ENCODE measurements at places on chromosomes 2 and 18.

GRCh38 chr2:205177546-205177945 is 504.8 kb upstream of the NRP2 start:
- DNase-seq, result no peak

GRCh38 chr2:117492209-117492851 is 322.2 kb upstream of the DDX18 start:
- DNase-seq, result no peak

DNA sequence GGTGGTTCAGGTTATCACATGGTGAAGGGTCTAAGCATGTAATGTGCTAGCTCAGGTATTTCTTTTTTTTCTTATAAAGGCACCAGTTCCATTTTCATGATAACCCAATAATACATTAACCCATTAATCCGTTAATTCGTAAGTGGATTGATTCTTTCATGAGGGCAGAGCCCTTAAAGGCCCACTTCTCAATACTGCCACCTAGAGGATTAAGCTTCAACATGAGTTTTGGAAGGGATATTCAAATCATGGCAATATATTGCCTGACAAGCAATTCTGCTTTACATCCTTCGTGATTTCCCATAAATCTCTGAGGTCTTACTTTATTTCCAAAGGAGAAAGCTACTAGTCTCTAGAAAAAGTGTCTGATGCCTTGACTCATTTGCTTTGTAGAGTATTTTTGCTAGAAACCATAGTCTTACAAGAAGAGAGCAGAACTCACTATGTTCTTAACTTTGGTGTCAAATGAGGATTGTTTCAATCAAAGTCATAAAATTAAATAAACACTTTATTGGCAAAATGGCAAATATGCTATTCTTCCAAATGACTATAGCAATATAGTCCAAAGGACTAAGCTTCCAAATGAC is 271.3 kb downstream of the KCNS3 start:
- DNase-seq, result no peak

DNA sequence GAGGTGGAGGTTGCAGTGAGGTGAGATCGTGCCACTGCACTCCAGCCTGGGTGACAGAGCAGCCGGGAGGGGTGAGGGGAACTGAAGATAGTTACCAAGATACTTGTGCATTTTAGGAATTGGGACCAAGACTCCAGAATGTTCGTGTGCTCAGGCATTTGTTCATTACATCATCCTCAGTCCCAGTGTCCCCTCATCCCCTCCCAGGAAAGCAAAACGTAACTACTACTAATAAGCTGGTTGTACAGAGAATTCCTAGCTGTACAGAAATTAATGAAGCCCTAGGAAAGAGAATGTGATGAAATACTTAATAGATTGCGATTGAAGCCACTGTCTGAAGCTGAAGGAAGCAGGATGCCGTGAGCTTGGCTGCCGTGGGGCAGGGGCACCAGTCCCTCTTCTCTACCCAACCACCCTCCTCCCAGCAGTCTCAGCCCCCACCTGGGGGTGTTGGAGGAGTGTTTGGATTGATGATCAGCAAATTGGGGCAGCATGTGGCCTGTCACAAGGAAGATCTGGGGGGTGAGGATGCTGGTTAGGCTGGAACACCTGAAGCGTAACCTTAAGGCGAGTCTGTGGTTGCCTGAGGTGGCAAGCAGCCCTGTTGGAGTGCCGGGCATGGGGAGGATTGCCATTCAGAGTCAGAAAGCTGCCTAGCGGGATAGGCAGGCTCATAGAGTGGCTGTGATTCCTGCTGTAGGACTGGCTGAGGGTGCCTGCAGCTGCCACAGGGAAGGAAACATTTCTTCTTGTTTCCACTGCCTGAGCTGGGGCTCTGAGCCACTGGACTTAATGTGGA is 140.9 kb downstream of the SH3RF3 start:
- DNase-seq, result no peak

DNA sequence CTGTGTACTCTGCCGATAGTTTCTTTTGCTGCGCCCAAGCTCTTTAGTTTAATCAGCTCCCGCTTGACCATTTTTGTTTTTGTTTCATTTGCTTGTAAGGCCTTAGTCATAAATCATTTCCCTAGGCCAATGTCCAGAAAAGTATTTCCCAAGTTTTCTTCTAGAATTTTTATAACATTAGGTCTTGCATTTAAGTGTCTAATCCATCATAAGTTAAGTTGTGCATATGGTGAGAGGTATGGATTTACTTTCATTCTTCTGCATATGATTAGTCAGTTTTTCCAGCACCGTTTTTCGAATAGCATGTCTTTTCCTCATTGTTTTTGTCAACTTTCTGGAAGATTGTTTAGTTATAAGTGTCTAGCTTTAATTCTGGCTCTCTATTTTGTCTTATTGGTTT is 484.8 kb upstream of the CNTNAP5 start:
- DNase-seq, result no peak

- no peak for DNase-seq
These were observed 16.0 kb downstream of the INSIG2 start for GRCh38 chr2:118103951-118104940.

GRCh38 chr2:210262036-210262435 is 36.8 kb upstream of the ACADL start:
- no peak for DNase-seq

- no peak for DNase-seq
These were observed 86.2 kb downstream of the MIB1 start for GRCh38 chr18:21826641-21827302.

- DNase-seq, result no peak
These were observed 6.9 kb downstream of the CDH20 start for GRCh38 chr18:61340148-61340547.

DNA sequence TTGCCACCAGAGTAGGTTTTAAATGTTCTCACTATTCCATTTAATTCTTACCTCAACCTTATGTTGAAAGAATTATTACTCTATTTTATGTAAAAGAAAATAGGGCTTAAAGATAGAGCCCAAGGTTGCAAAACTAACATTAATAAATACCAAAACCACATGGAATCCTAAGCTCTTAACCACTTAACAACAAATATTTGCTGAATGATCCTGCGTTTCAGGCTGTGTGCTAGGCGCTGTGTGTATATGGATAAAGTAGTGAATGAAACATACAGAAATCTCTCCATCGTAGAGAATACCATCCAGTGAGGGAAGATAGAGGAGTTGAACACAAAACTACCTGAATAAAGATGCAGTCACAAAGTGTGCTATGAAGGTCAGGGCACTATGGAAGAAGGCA is 485.1 kb downstream of the THSD7B start:
- DNase-seq, result no peak

DNA sequence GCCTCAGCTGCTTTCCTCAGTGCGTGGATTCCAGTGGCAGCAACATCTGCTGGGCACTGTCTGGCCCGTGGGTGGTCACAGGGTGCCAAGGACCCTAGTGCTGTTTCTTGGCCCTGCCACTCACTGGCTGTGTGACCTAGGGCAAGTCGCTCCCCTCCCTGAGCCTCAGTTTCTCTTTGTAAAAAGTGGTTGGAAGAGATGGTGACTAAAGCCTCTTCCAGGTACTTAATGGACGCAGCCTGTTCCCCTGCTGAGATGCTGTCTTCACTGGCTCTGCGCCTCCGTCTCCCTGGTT is 42.2 kb downstream of the ATOH8 start:
- DNase-seq, result no peak

GRCh38 chr2:196278491-196278911 is 107.1 kb upstream of the STK17B start:
- no peak for DNase-seq

DNA sequence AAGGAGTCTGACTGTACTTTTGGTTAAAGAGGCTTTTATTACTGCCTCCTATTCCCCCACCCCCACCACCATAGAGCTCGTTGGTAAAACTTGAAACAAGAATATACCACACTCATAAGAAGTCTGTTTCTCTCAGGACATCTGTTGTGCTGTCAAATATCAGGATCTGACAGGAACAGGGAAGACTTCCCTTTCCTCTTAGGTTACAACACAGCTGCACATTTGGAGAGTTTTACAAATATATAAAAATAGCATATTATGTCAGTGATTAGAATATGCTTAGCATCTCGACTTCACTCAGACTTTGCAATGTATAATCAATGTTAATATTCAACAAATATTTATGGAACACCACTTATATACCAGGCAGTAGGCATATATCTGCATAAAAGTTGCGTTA is 439.6 kb upstream of the REG3G start:
- DNase-seq, result no peak

DNA sequence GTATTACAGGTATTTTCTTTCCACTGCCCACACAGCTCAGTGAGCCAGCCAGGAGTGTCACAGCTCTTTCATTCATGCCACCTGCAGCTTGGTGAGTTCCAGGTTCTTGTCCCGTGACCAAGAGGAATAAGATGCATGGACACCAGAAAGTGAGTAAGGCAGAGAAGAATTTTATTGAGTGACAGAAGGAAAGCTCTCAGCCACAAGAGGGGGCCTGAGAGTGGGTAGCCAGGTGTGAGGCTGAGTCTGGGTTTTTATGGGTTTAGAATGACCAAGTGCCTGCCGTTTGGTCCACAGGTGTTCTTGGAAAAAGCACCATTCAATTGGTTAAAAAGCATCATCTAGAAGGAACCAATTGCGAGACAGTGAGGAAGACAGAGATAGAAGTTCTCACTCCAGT is 1097.1 kb upstream of the SLC39A10 start:
- no peak for DNase-seq

- DNase-seq, result no peak
These were observed 227.9 kb upstream of the SPRED2 start for GRCh38 chr2:65660340-65660739.

DNA sequence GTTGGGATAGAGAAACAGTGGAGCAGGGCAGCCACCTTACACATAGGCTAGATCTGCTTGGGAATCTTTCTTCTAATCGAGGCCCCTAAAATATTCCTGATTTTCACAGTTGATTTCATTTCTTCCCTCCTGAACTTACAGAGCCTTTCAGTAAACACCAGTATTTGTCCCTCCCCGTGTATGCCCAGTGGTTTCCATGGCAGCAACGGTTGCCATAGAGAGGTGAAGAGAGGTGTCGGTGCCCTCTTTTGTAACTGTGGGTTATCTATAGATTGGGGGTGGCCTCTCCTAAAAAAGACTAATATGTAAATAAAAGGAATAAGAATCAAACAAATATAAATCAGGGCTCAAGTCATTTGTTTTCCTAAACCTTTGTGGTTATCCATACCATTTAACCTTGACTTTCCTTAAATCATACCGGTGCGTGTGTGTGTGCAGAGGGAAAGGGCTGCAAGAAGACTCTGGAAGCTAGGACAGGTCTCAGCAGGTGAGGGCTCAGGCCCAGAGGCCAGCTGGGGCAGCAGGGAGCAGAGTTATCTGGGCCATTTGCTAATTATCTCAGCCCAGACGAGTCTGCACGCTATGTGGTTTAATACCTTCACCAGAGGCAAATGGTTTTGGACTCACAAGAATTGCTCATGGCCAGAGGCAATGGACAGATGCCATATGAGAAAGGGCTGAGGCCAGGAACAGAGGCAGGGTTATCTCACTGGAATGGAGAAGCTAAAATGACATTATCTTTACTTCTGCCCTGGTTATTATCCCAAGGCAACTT is 35.5 kb downstream of the LIPG start:
- DNase-seq, result no peak

- peak; percentile 21 for DNase-seq
These were observed 584 bp downstream of the PPP4R1 start for GRCh38 chr18:9613550-9614400.

DNA sequence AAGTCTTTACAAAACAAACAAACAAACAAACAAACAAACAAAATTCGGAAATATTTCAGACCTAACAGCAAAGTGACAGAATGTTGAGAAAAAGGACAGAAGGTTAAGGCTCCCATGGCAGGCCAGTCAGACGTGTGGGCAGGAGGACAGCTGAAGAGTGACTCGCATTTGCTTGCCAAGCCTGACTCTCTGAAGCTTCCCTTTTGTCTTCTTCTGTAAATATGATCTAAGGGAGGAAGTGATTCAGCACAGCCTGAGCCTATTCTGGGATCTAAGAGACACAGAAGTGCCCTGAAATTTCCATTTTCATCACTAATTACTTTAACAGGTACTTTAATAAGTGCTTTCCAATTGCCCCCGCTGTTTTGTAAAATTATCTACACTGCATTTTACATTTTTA is 134.0 kb upstream of the LYPD1 start:
- no peak for DNase-seq

GRCh38 chr2:12487253-12488004 is 229.3 kb upstream of the TRIB2 start:
- no peak for DNase-seq

GRCh38 chr2:112793449-112793978 is 9.2 kb upstream of the IL1A start:
- DNase-seq, result no peak

- no peak for DNase-seq
These were observed 280.7 kb upstream of the ZC3H15 start for GRCh38 chr2:186205254-186205911.

- DNase-seq, result no peak
These were observed 68.4 kb upstream of the CDCA7 start for GRCh38 chr2:173286153-173286809.

GRCh38 chr2:60356346-60356745 is 197.1 kb downstream of the BCL11A start:
- DNase-seq, result no peak

GRCh38 chr2:159160954-159161353 is 125.5 kb downstream of the WDSUB1 start:
- DNase-seq, result no peak

GRCh38 chr2:120445449-120446143 is 99.7 kb downstream of the INHBB start:
- DNase-seq, result no peak

- DNase-seq, result no peak
These were observed 9.9 kb downstream of the NFE2L2 start for GRCh38 chr2:177254433-177255226.

DNA sequence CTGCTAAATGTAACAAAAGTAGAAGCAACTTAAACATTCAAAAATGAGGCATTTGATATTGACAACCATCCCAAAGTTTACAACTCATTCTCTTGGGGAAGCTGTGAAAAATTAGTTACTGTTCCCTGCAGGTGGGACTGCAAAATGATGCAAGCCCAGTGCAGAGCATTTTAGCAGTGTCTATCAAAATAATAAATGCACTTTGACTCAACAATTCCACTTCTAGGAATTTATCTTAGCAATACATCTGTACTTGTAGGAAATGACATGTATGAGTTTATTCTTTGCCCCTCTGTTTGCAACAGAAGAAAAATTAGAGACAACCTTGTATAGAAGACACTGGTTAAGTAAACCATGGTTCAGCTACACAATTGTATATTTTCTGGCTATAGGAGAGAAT is 48.0 kb upstream of the TLK1 start:
- DNase-seq, result no peak

GRCh38 chr2:13916066-13916465 is 716.5 kb upstream of the LRATD1 start:
- DNase-seq, result no peak

DNA sequence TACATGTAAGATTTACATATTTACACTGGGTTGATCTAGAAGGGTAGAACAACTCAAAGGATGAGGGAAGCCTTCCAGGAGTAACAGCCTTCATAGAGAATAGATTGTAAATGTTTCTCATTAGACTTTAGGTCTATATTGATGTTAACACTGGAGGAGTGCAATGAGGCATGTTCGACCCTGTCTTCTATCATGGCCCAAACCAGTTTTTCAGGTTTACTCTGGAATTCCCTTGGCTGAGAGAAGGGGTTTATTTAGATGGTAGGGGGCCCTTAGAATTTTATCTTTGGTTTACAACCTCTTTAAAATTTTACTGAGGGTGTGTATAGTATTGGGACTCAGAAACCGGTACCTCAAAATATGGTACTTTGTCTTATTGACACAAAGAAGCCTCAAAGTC is 634.9 kb upstream of the PIK3C3 start:
- no peak for DNase-seq
